ENCODE measurements at places on chromosomes 5 and 9.

DNA sequence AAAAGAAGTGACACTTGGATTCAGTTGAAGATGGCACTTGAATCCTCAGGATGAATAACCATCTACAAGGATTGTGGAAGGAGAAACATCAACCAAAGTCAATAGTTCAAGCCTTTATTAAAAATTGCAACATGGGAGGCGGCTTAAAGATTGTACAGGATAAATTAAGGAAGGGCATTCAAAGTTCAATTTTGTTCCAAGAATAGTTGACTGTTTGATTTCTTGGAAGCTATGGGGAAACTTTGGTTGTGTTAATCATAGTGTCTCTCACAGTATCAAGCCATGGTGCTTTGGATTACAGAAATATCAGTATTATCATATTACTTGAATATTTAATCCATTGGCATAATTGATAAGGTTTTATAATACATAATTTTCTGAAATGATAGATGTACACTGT is 1844.3 kb downstream of the MAT2B start:
- no peak for DNase-seq

GRCh38 chr9:89994988-89995613 is 390.3 kb downstream of the GADD45G start:
- DNase-seq: no peak

GRCh38 chr9:136325358-136325757 is 2.0 kb upstream of the GPSM1 start:
- no peak for DNase-seq

GRCh38 chr9:38747067-38747466 is 27.1 kb upstream of the FAM240B start:
- DNase-seq: no peak

DNA sequence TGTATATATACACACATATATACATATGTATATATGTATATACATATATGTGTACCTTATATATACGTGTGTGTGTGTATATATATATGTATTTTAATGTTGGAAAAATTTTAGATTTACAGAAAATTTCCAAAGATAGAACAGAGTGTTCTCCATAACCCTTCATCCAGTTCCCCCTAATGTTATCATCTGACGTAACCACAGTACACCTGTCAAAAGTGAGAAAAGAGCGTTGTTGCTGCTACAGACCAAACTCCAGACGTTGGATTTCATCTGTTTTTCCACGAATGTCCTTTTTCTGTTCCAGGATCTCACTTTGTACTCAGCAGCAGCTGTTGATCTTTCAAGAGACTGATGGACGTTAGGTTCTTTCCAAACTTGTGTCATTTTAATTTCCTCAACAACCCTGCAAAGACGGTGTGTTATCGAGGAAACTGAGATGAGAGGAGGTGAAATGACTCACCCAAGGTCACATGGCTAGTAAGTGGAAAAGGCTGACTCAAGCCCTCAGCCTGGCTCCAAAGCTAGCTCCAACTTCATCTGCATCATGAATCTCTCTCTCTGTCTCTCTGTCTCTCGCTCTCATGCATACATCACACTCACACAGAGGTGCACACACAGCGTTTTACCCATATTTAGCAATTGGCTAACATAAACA is 17.0 kb upstream of the NTNG2 start:
- DNase-seq: no peak

GRCh38 chr9:131008563-131008908 is 438 bp upstream of the LAMC3 start:
- no peak for DNase-seq

GRCh38 chr9:124122813-124123462 is 111.4 kb downstream of the LHX2 start:
- DNase-seq: no peak

DNA sequence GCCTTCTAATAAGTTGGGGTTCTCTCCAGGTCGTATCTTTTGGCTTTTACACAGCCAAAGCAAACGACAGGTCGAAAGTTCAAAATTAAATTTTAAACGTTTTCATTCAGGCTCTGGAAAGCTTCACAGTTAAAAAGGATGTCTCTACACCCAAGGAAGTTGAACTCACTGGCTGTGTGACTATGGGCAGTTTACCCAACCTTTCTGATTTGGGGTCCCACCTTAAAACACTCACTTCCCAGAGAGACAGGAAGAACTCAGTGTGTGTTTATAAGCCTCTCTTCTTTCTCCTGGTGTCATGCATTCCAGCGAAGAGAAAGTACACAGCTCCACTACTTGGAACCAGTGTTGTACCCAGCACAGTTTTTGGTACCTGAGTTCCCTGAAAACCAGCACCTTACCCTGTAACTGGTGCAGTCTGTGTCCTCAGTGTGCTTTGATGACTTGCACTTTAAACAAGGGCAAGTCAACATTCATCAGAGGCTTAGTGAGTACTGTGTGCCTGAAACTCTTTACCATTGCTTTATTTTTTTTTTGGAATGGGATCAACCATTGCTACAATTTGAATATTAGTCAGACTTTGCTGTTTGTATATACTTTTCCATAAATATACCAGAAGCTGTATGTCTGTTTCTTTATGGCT is 1.7 kb downstream of the SRD5A1 start:
- no peak for DNase-seq

DNA sequence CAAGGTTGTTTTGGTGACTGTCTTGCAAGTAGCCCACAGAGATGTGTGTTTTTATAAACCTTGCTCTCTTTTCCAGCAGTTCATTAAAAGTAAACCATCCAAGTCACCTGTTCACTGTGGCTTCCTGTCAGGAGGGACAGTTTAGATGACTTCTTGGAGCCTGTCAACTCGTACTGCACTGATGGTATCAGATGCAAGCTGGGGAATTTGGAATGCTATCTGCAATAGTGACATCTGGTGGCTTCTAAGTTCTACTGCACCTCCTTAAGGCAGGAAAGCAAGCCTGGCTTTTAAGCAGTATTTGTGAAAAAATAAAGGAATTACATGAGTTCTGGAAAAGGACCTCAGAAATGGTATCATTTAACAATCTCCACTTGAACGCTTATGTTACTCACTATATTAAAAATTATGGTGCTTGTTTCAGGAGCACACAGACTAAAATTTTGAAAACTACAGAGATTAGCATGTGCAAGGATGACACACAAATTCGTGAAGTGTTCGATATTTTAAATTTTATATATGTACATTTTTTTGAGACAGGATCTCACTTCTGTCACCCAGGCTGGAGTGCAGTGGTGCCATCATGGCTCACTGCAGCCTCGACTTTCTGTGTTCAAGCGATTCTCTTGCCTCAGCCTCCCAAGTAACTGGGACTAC is 164.0 kb downstream of the TTC39B start:
- DNase-seq: no peak

Measured in activated T-cell treated with anti-CD3 and anti-CD28 coated beads for 24 hours (primary cell).